ENCODE measurements at places on chromosomes 5 and 9.

DNA sequence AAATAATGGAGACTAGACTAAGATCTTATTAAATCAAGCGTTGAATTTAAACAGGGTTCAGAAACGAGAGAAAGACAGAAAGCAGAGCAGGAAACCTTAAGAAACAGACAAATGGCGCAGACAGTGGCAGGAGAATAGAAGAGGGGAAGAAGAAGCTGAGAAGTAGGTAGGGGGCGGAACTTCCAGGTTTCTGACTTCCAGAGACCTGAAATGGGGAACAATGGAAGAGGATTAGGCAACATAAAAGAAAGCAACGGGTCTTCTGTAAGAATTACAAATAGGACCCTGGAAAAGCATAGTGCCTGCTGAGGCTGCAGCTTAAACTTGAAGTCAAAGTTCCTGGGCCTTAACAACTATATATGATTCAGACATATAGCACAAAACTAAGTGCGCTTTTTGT is 101.7 kb downstream of the BNC2 start:
- no peak for DNase-seq

DNA sequence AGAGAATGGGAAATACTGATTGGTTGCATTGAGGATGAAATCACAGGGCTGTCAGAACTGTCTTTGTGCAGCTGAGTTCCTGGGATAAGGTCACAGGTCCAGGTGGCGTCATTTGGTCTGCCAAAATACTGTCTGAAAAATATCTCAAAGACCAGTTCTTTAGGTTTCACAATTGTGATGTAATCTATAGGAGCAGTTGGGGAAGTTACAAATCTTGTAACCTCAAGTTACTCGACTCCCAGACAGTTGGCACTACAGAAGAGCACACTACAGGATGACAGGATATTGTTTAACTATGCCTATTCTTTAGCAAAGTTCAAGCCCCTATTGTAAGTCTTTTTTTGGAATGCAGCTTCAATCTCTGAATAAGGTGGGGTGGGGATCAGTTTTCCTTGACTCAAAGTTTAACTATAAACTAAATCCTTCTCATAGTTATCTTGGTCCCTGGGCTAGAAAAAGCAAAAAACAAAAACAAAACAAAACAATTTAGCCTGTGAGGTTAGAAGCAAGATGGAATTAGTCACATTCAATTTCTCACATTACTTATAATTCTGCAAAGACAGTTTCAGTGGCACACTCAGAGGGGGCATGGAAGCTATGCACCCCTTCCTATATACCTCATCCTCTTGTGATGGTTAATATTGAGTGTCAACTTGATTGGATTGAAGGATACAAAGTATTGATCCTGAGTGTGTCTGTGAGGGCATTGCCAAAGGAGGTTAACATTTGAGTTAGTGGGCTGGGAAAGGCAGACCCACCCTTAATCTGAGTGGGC is 276.0 kb downstream of the AUH start:
- DNase-seq = no peak

GRCh38 chr9:93589688-93590087 is 13.3 kb downstream of the PHF2 start:
- peak; percentile 47 for DNase-seq

GRCh38 chr9:93197670-93198069 is 13.7 kb downstream of the WNK2 start:
- DNase-seq = no peak

DNA sequence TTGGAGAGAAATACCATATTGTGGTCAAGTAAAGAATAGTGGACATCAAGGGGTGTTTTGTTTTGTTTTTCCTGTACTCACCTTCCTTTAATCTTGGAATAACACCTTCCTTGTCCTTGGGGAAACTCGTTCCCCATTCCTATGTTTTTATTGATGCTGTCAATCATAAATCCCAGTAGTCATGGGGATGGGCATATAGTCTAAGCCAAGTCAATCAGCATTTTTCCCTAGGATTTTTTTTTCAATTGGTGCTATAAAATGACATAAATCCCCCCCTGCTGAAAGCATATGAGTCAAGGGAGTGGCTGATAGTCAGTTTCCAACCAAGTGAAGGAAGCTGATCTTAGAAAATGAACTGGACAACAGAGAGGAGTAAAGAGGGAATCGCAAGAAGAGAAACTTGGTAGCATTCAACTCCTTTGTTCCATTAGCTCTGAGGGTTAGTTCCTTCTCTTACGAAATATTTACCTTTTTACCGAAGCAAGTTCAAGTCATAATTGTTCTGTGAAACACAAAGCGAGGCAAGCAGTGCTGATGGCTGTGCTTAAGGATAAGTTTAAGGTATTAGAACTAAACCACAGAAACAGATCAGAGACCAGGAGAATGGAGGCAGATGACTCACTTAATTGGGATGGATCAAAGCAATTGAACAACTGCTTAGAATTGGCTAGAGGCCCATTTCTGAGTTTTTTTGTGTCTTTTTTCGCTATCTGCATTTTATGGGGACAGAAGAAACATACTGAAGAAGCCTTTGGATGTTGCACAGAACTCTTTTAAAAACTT is 218.6 kb downstream of the SEMA6A start:
- no peak for DNase-seq

GRCh38 chr9:128121924-128122808 is 5.4 kb downstream of the PTGES2 start:
- DNase-seq = no peak

GRCh38 chr9:87673446-87674120 is 52.3 kb upstream of the CTSL start:
- no peak for DNase-seq

DNA sequence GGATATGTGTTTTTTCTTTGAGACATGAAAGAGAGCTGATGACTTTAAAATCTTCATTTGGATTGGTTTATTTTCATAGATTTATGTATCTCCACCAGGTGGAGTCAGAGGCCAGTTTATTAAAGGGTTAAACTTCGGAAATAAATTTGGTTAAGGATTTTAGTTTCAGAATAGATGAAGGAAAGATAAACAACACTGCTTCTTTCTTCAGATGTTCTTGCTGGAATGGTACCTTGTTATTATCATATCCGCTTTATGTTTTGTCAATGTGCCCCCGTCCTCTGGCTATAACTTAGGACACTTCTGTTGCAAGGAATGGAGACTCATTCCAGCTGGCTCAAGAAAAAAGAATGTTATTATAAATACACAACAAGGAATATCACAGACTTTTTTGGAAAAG is 81.2 kb downstream of the ALDH1A1 start:
- peak; percentile 62 for DNase-seq

- no peak for DNase-seq
These were observed 46.0 kb downstream of the HMCN2 start for GRCh38 chr9:130311408-130312140.

- no peak for DNase-seq
These were observed 5.1 kb upstream of the HSPA5 start for GRCh38 chr9:125246261-125246667.

- peak; percentile 7 for DNase-seq
These were observed 13.4 kb upstream of the TXNDC8 start for GRCh38 chr9:110351009-110351467.

DNA sequence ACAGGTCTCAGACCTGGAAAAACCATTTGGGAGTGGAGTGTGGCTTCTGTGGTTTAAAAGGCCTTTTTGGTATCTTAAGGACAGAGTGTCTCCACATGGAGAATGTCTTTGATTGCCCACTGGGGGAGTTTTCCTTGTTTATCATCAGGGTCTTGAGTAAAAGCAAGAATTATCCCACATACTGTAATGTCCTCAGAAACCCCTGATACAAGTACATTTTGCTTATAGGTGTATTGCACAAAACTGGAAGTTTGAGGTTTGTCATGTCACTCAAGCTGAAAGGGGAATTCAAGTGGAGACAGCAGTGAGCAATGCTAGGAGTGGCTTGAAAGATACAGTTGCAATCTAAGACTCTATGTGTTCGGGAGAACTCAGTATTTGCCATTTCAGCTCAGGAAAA is 62.7 kb upstream of the GRAMD2B start:
- DNase-seq = no peak

GRCh38 chr5:126872561-126873354 is 95.8 kb downstream of the LMNB1 start:
- no peak for DNase-seq

DNA sequence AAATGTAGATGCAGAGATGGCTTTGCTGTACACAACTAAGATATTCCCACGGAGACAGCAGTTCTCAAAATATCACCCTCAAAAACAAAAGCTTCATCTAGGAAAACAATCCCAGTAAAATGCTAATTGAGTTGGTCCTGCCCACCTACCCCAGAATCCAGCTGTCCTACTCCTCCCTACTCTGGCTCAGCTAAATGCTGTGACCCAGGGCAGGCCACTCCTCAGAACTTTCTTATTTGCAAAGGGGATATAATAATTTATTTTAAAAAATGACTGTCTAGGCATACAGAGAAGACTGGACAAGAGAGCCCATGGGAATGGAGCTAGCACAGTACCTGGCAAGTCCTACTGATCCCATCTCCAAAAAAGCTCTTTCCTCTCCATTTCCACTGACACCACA is 162.3 kb downstream of the CRB2 start:
- no peak for DNase-seq

GRCh38 chr5:146363161-146363874 is 24.7 kb downstream of the POU4F3 start:
- no peak for DNase-seq

GRCh38 chr5:1358726-1359025 is 13.8 kb upstream of the CLPTM1L start:
- no peak for DNase-seq

GRCh38 chr9:37729499-37729898 is 24.1 kb upstream of the TRMT10B start:
- no peak for DNase-seq

DNA sequence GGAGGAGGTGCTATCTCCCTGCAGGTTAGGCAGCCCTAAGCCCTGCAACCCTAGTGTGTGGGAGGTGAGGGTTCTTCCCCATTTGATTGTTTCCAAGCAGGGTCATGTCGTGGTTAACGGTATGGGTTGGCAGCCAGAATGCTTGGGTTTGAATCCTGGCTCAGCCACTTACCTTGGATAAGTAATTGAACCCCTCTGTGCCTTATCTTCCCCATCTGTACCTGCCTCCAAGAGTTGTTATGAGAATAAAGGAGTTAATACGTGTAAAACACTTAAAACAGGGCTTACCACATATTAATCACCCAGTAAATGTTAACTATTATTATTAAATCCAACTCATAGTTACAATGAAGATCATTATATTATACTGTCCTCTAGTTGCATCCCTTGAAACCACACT is 52.2 kb upstream of the SPATA31E1 start:
- DNase-seq = no peak

DNA sequence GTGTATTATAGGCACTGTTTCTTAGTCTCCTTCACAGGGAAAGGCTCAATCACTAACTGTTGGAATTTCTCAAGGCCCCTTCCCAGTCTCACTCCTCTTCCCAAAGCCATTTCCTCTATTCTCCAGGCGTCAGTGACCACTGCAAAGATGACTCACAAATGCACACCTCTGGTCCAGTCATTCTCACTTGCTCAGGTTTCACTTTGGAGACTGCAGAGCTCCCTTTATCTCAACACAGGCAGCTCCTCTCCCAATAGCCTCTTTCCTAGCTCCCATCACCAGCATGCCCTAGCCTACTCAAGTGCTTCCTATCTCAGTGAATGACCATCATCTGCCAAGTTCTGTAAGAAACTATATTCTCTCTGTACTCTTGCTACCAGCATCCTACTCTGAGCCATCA is 323.6 kb downstream of the NTRK2 start:
- DNase-seq = no peak

- DNase-seq = no peak
These were observed 285.8 kb upstream of the RASA1 start for GRCh38 chr5:86981898-86982297.

DNA sequence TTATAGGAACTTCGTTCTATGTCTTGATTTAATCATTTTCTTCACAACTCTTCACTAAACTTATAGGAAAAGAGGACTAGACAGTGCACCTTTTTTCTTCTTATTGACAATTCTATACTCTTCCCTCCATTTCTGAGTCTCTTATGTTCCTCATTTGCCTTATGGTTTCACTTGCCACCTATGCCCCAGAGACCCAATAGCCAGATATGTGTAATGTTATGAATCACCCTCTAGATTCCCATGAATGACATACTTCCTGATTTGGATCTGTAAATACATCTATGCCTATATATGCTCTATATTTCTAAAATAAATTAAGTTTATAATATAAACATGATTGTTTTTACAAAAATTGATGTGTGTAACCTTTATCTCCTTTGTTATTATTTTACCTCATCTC is 514.1 kb upstream of the MEF2C start:
- peak; percentile 31 for DNase-seq

GRCh38 chr5:130871346-130872086 is 293.5 kb downstream of the HINT1 start:
- DNase-seq = peak; percentile 36

- DNase-seq = no peak
These were observed 291.8 kb downstream of the KIAA0825 start for GRCh38 chr5:94326586-94326985.

GRCh38 chr5:145110834-145111233 is 724.3 kb downstream of the PRELID2 start:
- DNase-seq = no peak

DNA sequence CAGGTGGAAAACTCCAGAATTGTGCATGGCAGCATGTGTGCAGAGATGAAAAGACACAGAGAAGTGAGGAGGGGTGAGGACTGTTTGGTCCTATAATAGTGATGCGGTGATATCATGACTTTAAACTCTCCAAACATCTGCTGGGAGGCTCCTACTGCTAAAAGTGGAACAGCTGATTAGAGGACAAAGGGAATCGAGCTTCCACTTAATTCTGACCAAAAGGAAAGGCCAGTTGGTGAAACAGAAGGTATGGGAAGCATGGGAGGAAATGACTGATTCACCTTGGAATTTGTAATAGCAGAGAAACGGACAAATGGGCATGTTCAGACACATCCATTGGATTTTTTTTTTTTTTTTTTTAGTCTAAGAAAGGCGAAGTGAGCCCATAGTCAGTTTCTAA is 67.5 kb upstream of the MAMDC2 start:
- DNase-seq = peak; percentile 85

- DNase-seq = no peak
These were observed 69.4 kb downstream of the PPIC start for GRCh38 chr5:122967085-122967484.

GRCh38 chr9:128588581-128589233 is 36.3 kb downstream of the SPTAN1 start:
- no peak for DNase-seq

GRCh38 chr9:21967169-21967568 is 27.0 kb downstream of the CDKN2A start:
- no peak for DNase-seq

DNA sequence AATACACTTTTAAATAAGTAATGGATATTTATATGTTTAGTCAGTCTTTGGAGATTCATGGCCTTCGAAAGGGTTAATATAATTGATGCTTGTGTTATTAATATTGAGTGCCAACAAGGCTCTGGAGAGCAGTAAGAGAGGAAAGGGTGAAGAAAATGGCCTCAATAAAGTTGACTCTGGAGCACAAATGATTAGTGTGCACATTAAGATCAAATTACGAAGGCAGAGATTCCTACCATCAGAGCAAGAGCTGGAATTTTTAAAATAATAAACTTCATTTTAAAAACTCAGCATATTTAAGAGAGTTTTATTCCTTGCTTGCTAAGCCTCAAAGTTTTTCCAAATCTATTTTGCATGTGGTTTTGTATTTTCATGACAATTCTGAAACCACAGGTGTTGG is 14.8 kb downstream of the SLC44A1 start:
- DNase-seq = no peak

Data from endothelial cell of umbilical vein (primary cell).